ENCODE measurements at places on chromosomes 5 and 9.

GRCh38 chr5:179234563-179235135 is 110.6 kb downstream of the ADAMTS2 start:
- DNase-seq: no peak

GRCh38 chr9:68804911-68805889 is 100.2 kb downstream of the PIP5K1B start:
- DNase-seq: no peak

- DNase-seq: no peak
Measured at GRCh38 chr9:107894572-107895261, 405.1 kb upstream of the KLF4 start.

- DNase-seq: no peak
Measured at GRCh38 chr5:147485046-147485445, 24.8 kb downstream of the DPYSL3 start.

DNA sequence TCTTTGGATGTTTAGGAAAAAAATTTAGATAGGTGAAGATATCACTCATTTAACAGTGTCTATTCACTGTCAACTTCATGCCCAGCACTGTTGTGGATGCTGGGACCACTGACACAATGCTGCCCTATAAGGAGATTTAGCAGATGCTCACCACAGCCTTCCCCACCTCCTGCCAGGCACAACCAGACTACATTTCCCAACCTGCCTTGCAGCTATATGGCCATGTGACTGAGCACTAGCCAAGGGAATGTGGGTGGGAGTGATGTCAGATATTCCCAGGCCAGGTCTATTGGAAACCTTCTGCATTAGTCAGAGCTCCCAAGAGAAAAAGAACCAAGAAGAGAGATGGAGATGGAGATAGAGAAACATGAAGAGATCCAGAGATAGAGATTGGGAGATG is 302.6 kb upstream of the TAS2R1 start:
- no peak for DNase-seq

GRCh38 chr5:43210570-43210969 is 18.5 kb downstream of the NIM1K start:
- DNase-seq: no peak

DNA sequence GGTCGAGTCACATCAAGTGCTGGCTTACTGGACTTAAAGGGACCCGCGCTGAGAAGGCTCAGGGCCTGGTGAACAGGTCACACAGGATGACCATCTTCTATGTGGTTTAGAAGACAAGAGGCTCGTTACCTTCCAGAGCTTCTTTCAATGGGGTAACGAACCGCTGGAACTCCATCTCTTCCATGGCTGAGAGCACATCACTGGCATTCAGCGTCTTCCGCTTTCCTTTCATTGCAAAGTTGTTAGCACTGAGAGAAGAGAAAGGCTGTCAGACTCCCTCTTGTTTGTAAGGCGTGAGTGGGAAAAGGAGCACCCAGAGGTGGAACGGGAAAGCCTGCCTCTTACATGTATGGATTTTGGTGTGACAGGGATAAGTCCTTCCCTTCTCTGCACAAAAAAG is 994 bp downstream of the POLE3 start:
- no peak for DNase-seq

GRCh38 chr5:53373451-53374158 is 106.8 kb upstream of the FST start:
- DNase-seq: no peak

DNA sequence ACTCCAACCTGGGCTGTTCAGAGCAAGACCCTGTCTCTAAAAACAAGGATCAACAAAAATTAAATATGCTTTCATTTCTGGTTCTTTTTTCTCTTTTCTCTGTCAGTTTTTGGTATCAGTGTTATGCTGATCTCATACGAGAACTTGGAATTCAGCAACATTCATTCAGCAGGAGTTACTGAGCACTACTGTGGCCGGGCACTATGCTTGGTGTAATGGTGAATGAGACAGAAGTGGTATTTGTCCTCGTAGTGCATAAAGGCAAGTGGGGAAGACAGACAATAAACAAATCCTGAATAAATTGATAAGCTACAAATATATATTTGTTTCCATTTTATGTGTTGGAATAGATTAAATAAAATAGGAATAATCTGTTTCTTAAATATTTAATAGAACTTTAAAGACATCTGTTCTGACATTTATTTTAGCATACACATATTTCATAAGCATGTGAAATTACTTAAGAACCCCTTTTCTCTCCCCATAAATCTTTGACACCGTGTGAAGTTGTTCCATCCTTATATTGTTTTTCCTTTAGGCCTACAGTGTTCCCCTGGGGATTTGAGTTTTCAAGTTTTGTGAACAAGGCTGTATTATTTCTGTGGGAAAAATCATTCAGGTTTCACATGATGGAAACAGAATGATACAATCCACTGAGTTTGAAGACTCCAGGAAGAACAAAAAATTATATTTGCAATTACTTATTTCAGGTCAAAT is 24.6 kb downstream of the UBAP1 start:
- DNase-seq: no peak

GRCh38 chr9:79652598-79652997 is 80.8 kb downstream of the TLE4 start:
- no peak for DNase-seq
